ENCODE measurements at places on chromosomes 13 and 19.

GRCh38 chr19:2136796-2137195 is 14.6 kb downstream of the AP3D1 start:
- no peak for DNase-seq

DNA sequence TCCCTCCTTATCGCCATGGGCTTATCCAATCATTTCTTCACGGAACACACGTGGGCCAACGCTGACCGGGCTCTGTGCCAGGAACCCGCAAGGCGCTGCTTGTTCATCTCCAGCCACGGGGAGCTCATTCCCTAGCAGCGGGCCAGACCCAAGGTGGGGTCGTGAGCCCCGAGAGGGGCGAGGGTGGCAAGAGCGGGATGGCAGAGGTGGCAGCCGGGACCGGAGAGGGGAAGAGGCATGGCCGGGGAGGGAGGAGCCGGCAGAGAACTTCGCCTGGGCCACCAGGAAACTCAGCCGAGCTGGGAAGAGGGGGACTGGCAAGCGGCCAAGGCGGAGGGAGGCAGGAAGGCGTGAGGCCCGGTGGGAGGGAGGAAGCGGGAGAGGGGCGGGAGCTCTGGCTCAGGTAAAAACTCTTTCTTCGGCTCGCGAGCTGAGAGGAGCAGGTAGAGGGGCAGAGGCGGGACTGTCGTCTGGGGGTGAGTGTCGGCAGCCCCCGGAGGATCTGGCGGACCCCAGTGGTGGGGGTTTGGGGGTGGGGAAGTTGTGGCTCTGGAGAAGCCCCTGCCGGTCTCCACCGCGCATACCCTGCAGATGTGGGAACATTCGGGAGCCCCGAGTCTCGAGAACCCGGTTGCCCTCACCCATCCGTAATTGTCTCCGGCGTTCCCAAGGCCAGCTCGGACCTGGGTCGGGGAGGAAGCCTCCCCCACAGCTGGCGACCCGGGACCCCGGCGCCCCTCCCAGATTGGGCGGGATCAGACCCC is at the start of gene B3GNT3:
Gene B3GNT3 (plus strand): TSS at position 408 of the 764 bp plus-strand sequence. CDS start 12,670 bp downstream, outside the sequence.
- DNase-seq = peak; percentile 45

DNA sequence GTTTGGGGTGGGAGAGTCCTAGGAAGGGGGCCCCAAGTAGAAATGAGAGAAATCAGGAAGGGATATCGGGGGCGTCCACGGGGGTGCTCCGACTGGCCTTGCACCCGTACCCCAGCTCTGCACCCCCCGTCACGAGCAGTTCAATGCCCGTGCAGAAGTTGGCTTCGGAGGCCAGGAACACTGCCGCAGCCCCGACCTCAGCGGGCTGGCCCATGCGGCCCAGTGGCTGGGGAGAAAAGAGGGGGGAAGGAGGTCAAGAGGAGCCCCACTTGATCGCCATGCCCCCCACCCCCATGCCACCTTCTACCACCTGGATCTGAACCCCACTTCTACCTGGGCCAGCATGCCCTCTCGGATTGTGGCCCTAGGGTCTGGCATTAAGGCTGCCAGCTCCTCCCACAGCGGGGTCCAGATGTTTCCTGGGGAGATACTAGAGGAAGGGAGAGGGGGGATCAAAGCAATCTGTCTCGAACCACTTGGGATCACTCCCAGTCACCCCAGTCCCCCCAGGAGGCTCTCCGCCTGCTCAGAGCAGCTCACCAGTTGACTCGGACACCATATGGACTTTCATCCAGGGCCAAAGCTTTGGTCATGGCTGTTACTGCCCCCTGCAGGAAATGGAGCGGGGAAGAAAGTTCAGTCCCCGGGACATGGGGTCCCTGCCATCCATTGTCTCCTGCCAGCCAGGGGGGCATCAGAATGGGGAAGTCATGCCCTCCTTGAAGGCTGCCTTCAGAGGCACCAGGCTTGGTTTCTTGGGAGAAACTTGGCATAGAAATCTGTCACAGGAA is 2.5 kb upstream of the BCAT2 start:
- no peak for DNase-seq

- DNase-seq = no peak
Measured at GRCh38 chr19:48530066-48530720, 18.6 kb upstream of the LMTK3 start.

- no peak for DNase-seq
Measured at GRCh38 chr19:58479303-58479702, 3.2 kb downstream of the ZNF446 start.

DNA sequence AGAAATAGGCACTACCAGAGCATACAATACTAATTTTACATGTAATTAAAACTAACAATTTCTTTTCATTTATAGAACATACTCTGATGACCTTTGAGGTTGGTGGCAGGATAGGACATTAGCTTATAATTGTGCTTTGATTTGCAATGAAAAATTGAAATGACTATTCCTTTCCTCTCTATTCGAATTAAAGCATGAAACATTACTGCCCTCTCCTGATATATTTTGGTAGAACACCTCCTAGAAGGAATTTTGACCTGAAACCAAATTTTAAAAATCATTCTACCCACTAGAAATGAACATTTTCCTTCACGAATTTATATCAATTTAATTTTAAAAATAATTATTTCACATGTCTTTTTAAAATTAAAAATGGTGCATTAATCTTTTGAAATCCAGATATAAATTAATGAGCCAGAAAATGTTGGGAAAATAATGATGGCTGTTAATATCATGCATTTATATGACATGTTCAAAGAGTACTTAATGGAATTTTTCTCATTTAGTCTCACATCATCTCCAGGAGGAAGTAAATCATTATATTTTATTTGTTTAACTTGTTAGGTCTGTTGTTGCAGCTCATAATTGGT is 556.3 kb upstream of the ARGLU1 start:
- DNase-seq = no peak

DNA sequence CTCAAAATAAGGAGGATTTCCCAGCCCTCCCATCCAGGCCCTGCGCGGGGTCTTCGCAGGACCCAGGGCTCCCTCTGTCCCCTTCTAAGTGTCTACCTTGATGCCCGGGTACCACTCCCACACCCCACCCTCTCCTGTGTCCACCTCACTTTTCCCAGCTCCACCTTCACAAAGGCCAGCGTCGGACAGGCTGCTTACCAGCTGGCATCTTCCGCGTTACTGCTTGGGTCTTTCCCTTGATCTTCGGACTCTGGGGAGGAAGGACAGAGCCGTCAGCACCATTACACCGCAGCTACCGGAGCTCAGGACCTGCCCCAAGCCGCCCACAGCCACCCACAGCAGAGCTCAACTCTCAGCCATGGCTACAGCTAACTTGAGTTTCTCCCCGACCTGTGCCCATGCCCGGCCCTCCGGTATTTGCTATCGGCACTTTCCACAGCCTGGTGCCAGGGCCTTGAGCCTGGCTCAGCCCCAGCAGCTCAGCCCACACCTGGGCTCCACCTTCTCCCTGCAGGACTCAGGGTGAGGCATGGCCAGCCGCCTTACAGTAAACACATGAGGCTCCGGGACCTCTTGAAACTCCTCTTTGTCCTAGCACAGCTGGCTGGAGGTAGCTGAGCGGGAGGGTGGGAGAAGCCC is 3.8 kb downstream of the C13orf46 start:
- no peak for DNase-seq

GRCh38 chr13:110644892-110645521 is 29.7 kb downstream of the NAXD start:
- peak; percentile 60 for DNase-seq

DNA sequence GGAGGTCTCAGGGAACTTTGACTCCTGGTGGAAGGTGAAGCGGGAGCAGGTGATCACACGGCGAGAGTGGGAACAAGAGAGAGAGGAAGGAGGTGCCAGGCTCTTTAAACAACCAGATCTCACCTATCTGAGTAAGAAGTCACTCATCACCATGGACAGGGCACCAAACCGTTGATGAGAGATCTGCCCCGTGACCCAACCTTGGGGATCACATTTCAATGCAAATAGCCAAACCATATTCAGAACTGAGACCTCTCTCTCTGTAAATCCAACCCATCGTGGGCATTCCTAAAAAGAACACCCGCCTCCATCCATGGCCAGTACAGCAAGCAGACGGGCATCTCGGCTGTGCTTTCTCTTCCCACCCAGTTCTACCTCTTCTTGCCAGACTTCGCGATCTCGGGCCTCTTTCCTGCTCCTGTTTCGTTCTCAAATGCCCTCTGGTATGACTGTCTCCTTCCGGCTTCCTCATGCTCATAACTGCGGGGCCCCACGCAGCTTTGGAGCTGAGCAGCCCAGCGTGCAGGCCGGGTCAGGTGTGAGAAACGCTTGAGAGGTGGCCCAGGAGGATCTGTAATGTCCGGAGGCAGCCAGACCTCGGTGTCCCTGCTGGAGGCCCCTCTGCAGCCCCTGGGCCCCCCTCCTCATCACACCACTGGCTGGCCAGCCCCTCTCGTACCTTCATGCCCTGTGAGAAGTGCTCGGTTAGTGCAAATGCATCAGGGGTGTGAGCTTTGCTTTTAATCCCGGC is 97.0 kb upstream of the GPR183 start:
- no peak for DNase-seq

DNA sequence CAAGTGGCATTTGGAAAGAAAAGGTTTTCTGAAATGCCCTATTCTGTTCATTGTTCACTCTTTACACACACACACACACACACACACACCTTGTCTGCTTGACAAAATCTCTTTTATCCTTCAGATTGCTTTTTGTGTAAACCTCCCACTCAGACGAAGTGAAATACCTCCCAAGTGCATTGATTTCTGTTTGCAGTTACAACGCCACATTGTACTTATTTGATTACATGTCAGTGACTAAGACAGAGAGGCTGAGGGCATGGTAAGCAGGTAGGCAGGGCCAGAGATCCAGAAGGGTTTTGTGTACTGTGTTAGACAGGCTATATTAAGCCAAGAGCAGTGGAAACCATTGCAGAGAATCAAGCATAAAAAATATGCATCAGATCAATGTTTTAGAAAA is 561.8 kb downstream of the GPC6 start:
- peak; percentile 52 for DNase-seq

DNA sequence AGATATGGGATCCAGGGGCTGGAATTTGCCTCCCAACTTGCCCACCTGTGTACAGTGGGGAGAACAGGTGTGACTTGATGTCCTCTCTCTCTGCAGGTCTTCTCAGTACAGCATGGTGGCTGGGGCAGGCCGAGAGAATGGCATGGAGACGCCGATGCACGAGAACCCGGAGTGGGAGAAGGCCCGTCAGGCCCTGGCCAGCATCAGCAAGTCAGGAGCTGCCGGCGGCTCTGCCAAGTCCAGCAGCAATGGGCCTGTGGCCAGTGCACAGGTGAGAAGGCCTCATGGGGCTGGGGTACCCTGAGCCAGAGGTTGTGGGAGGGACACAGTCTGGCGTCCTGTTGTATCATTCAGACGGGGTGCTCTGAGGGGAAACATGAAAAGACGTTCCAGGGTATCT is 3.0 kb downstream of the LENG8 start:
- DNase-seq = no peak

DNA sequence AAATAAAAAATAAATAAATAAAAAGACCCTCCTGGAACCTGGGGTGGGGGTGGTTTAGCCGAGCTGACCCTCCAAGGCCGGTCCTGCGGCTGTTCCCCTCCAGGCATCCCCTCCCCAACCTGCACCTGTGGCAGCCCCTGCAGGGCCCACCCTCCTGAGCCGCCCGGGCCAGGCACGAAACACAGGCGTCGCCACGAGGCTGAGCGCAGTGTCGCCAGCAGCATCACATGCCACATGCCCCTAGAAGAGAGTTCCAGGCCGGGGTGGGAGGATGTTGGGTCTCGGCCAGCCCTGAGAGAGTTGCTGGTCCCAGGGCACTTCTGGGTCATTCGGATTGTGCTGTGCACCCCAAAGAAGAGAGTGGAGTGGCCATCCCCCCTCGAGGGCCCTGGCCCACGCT is 82.0 kb downstream of the KDM4B start:
- DNase-seq = no peak

- DNase-seq = no peak
Measured at GRCh38 chr19:23437901-23438300, 42.6 kb upstream of the ZNF91 start.

GRCh38 chr13:67204764-67205163 is 25.4 kb downstream of the PCDH9 start:
- peak; percentile 44 for DNase-seq

DNA sequence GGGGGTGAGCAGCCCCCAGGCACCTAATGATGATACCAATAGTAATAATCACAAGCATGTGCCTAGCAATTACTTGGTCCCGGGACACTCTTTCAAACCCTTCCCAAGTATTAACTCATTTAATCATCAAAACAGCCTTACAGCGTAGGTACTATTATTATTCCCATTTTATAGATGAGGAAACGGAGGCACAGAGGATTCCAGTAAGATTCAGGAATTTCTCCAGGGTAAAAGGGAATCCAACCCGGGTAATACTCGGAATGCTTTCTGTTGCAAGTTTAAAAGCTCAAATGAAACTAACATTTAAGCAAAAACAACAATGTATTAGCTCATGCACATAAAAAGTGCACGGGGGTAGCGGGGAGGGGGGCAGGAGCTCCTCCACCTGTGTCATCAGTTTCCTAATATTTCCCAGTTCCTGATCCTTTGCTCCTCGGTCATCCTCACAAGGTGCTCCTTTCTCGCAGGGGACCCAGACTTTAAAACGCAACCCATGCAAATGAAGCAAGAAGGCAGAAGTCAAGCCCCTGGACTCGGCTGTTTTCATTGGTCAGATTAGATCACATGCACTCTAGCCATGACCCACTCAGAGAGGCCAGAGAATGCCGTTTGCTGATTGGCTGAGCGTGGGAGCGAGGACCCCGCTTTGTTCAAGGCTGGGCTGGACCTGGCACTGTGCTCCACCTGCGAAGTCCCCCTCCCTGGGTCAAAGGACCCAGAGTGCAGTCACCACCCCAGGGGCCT is 38.3 kb upstream of the C19orf12 start:
- no peak for DNase-seq

DNA sequence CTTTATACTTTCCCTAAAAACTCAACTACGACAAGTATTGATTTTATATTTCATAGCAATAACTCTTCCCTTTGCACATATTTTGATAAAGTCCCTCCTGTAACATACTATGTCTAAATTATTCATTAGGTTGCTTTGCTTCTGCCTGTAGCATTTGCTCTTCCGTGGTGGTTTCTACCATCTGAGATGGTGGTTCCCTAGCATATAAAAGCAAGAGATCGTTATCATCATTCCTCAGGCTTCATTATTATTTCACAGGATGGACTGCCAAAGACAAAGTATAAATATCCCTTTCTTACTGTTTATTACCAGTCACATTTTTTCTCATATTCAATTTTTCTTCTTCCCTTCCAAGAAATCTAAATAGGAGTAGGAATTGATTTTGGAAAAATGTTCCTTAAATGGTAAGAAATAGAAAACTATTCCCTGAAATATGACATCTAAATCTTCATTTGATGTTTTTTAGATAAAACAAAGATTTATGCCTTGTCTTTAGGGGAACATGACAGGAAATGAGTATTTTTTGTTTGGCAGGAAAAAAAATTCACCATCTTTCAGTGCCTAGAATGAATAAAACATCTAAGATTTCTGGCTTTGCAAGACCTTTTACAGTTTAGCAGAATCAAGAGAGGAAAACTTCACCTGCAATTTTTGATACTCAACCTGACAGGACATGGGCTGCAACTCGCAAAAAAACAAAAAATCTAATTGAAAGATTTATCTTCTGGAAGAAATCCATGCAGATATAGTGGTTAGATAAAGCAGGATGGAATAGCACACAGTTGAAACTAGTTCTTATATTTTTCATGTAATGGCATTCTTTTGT is 340.0 kb downstream of the SPRY2 start:
- DNase-seq = no peak
